H9 (cell line): ENCODE measurements at places on chromosomes 2 and 18. TPM values are rescaled to one million over a fixed set of nuclear protein-coding genes. Genes with fewer than 3 reads are reported as not detected.

Gene CROCC2
- not detected in 2 replicates for total RNA-seq

Gene SNRPD1
- total RNA-seq, result 174 and 178 TPM in 2 replicates

Gene FEV
- not detected in 2 replicates for total RNA-seq

Gene SMYD1
- 0.04 TPM in 1 of 2 replicates, not detected in the other for total RNA-seq

DNA sequence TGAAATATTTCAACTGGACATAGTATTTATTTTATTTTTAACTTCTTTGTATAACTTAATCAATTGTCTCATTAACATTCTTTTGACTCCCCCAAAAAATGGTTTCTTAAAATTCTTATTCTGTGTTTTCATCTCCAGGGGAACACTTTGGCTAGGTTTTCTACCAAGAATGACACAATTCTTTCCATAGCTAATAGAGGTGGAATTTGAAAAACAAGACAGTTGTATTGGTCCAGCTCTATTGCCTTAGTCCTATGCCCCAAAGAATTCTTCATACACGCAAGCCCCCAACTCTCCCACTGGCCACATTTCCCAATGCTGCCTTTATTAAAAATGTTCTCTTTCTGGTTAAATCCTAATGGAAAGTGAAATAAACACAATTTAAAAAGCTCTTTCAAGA is 104.7 kb upstream of the PKDCC start:
- no peaks in the 10 kb centered on the region for H3K36me3 ChIP-seq
- no peak overlapping the region for H3K4me3 ChIP-seq
- no peaks in the 10 kb centered on the region for H3K27me3 ChIP-seq
- H3K4me1 ChIP-seq, result peaks cover 12% of the 10 kb centered on the region; the same call in 1 of the 2 replicates
- H3K27ac ChIP-seq, result no peak overlapping the region
- DNase-seq, result no peak
